ENCODE measurements at places on chromosomes 4 and X. TPM values are rescaled to one million over a fixed set of nuclear protein-coding genes. Genes with fewer than 3 reads are reported as not detected.
A peak's percentile ranks its signal among the peaks of the same experiment; 100 is the strongest.

- no peak for DNase-seq
These were observed 90.3 kb upstream of the TFDP3 start for GRCh38 chrX:133308499-133308897.

DNA sequence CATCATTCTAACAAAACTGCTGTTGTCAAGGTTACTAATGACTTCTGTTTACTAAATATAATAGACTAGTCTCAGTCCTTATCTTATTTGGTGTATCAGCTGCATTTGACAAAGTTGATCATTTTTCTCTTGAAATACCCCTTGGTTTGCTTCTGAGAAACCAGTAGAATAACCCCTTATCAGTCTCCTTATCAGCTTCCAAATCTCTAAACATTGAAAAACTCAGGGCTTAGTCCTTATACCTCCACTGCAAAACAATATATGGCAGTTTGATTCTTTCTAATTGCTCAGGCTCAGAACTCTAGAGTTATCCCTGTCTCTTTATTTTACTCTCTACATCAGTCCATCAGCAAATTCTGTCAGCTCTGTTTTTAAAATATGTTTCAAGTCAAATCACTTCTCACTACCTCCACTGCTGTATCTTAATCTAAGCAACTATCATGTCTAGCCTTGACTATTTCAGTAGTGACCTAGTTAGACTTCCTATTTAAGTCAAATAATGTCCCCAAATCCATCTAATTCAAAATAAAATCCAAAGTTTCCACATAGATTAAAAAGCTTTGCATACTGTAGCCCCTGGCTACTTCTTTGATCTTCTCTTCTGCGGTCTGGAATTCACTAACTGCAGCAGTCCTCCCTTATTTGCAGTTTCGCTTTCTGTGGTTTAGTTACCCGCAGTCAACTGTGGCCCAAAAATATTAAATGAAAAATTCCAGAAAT lies 87.1 kb upstream of the NPNT start:
- no peak for DNase-seq

GRCh38 chrX:141642979-141643378 lies 53.5 kb downstream of the SPANXA2 start:
- peak; percentile 7 for DNase-seq

The ARR3 gene
- polyA plus RNA-seq: 0.41 TPM

The MAGEA8 gene
- 0.10 TPM for polyA plus RNA-seq

The RAB33A gene
- polyA plus RNA-seq: 0.36 TPM

Measured in hindlimb muscle (tissue), 1 donor.